ENCODE measurements at places on chromosomes 1 and 21. TPM values are rescaled to one million over a fixed set of nuclear protein-coding genes. Genes with fewer than 3 reads are reported as not detected.

- DNase-seq: peak; percentile 49
Observed at GRCh38 chr1:226736001-226736907, 2.8 kb downstream of the ITPKB start.

DNA sequence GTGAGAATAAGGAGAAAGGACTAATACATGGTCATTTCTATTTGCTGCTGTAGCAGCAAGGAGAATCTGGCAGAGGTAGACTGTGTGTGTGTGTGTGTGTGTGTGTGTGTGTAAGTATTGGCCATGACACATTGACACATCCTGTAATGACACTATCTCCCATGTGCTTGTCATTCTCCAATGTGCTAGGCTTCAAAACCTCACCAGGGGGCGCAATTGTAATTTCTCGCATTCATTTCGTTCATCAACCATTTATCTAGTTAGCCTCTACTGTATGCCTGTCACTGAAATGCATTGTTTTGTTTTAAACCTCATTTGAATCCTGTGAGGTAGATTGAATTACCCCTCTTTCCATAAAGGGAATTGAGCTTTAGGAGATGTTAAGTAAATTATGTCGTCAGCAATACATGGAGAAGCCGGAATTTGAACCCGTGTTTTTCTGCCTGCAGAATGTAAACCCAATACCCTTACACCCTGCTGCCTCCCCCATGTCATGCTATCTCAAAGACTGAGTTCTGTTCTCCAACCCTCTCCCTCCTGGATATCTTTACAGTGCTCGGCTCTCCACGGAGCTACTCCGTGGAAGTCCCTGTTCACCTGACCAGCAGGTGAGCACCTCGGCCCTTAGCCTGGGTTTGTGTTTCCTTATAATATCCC lies 100.8 kb downstream of the UCK2 start:
- DNase-seq: peak; percentile 31

- no peak for DNase-seq
Observed at GRCh38 chr1:76862447-76862846, 4.8 kb upstream of the ST6GALNAC5 start.

DNA sequence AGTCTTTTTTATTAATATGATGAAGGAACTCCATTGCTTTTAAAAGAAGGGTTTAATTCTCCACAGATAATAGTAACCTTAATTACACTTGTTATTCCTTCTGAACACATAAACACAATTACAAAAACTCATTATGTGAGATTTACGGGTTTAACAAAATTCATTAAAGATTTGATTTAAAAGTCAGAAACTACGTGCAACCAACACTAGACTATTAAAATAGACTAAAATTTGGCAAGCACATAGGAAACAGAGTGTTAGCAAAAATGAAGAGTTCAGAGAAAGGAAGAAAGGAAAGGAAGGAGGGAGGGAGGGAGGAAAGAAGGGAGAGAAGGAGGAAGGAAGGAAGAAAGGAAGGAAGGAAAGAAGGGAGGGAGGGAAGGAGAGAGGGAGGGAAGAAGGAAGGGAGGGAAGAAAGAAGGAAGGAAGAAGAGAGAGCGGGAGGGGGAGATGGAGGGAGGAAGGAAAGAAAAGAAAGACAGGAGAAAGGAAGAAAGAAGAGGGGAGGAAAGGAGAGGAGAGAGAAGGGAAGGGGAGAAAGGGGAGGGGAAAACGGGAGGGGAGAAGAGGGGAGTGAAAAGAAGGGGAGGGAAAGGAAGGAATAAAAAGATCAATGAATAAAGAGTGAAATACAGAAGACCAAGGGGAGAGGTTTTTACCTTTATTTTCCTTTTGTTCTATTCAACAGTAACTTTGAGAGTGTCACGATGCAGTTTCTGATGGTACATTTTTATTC lies 123.4 kb upstream of the LYPLAL1 start:
- no peak for DNase-seq

GRCh38 chr1:219433496-219434131 lies 179.3 kb downstream of the ZC3H11B start:
- DNase-seq: no peak

DNA sequence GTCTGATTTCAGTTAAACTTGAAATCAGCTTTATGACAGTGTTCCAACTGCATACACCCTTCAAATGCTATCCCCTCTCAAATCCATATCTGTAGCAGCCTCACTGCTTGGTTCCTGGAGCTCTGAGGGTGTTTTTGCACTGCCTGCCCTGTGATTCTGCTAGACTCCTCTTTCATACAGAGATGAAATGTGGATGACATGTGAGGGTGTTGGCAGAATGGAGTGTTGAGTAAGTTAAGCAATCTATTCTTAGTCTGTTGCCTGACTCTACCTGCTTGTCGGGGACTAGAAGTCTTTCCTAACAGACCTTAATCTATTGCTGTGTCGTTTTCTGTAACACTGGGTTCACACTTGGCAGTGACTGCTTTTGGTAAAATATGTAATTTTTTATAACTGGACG lies 9.8 kb downstream of the IGSF5 start:
- DNase-seq: no peak

DNA sequence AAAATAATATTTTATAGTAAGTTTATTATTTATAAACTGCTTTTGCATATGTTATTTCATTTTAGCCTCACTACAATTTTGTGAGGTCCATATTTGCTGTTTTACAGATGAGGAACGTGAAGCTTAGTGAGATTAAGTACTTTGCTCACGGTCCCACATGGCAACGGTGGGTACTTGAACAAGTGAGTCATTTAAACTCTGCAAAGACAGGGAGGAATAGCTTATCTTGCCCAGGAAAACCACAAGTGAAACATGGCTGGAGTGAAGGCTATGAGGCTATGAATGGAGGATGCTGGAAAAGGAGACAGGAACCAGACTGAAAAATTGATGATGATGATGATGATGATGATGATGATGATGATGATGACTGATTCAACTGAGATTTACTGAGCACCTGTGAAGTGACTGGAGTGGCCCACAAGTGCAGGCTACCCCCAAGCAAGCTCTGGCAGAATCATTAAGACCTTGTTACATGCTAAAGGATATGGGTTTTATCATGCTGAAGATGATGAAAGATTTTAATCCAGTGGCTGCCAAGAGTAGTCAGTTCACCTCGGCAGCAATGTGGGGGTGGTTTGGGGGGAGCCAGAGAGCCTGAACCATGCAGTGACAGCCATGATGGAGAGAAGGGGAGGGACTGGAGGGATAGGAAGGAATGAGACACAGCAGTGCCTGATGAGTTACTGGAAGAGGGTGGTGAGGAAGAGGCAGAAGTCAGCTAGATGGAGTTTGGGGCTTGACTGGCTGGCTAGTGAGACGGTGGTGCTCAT lies 1.4 kb upstream of the ABCA4 start:
- DNase-seq: no peak

DNA sequence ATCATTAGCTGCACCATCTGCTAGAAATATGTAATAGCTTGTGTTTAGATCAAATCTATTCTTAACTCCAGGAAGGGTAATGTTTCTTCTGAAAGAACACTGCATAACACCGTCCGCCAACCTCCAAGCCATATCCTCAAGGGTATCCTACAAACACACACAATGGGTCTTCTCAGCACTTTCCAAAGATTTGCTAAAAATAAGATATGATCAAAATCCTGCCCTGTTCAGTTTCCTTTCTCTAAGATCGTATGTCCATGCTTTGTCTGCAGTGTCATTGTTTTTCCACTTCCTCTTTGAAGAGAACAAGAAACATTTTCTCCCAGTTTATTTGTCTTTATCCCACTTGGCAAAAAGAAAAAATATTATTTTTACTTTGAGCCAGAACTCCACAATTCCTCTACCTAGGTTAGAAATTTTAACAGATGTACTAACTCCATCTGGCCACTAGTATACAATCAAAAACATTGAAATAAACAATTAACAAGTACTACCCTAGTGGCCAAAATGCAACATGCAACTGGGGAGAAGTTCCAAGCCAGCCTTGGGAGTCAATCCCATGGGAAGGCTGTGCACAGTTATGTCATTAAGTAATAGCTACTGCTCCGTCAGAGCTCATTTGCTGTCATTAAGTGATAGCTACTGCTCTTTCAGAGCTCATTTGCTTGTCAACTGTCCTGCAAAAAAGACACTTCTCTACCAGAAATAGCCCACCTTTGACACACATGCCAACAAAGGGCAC lies 37.8 kb downstream of the FRRS1 start:
- peak; percentile 39 for DNase-seq

DNA sequence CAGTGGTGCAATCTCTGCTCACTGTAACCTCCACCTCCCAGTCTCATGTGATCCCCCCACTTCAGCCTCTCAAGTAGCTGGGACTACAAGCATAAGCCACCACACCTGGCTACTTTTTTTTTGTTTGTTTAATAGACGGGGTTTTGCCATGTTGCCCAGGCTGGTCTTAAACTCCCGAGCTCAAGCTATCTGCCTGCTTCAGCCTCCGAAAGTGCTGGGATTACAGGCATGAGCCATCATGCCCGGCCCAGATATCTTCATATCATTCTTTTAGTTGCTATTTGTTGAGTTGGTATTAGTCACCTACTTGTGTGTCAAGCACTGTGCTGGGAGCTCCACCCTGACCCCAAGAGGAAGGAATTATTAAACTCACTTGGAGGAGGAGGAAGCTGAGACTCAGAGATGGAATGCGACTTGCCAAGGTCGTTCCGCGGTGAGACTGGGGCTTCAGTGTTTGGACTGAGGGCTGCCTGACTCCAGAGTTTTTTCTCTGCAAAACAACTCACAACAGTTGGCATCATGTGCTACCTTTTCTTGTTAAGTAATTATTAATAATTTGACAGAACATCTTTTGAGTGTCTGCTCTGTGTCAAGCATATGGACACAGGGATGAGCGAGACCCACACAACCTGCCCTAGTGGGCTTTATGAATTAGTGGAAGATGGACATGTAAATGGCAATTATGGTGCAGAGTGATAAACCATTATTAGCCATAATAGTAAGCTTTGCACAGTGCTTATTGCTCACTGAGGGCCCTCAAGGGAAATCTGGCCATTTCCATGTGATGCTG lies 132.0 kb downstream of the FOXD2 start:
- peak; percentile 73 for DNase-seq

DNA sequence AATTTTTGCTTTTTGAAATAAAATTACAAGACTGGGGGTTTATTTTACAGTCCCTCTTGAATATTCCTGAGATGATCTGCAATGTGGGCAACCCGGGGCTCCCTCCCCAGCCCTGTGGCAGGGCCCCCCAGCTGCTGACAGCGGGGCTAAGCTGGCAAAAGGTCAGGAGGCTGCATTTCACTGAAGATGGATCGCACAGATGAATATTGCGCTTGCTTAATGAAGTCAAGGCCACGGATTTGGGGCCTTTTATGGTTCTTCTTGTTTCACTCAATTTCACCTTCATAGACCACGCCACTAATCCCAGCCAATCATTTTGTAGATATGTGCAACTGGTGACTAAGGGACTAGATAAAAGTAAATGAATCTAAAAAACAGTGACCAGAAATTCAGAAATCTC lies 50.8 kb upstream of the SLC22A15 start:
- no peak for DNase-seq

Gene DNALI1
- total RNA-seq: 18.9 TPM

Gene SH3BGR
- 4.3 TPM for total RNA-seq

Gene CELA2B
- not detected for total RNA-seq
